ENCODE measurements at places on chromosomes 6 and 20.

DNA sequence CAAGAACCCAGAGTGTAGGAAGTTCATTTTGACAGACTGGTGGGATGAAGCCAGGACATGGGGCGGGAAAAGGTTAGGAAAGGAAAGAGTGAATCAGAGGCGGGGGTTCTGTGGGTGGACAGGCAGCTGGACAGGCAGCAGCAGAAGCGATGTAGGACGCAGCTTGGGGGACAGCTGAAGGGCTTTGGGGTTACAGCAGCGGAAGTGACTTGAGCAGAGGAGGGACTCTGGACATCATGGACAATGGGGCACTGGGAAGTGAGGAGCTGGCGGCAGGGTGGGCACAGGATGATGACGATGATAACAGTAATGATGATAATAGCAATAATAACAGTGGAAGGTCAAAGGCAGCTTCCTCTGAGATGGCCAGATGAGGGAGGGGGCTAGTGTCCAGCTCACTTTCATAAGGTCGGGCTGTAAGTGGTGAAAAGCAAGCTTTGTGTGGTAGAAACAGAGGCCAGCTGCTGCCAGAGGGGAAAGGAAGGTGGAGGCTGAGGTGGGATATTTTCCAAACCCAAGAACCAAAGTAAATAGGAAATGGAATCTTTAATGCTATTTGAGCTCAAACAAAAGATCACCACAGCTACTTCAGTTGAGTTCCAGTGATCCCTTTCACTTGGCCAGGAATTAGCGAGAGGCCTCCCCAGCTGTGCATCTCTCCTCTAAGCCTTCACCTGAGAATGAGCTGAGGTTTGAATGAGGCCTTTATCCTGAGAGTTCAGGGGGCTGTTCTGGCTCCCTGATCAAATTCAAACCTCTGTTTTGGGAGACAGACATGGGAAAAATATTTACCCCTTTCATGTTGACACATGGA lies 433.5 kb downstream of the DHX35 start:
- no peak for DNase-seq

DNA sequence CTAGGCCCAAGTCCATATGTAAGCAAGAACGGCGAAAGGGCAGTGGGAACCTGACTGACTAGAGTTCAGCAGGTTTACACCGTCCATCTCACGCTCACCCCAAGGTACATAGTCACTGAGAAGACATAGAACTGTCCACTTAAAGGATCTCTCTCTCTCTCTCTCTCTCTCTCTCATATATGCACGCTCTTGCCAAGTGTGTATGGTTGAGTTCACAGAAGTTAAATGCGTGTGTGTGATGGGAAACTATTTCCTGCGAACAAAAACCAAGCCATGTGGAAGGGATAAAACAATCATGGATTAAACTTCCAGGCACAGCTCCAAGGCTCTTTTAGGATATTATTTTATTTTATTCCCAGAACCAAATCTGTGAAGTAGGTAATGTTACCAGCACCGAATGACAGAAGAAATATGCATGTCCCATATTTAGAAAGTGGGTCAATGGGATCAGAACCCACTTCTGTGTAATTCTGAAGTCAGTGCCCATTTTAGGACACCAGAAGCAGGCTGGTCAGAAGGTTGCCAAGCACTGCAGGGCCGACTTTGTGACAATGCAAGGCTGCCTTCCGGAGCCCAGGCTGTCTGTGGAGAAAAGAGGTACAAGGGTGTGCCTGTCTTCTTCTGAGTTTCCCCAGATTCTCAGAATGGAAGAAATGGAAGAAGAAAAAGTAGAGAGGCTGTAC lies 49.2 kb upstream of the MAP7 start:
- no peak for DNase-seq

GRCh38 chr6:23890543-23891227 lies 235.3 kb upstream of the NRSN1 start:
- no peak for DNase-seq

GRCh38 chr6:135520781-135521180 lies 23.2 kb upstream of the AHI1 start:
- no peak for DNase-seq

DNA sequence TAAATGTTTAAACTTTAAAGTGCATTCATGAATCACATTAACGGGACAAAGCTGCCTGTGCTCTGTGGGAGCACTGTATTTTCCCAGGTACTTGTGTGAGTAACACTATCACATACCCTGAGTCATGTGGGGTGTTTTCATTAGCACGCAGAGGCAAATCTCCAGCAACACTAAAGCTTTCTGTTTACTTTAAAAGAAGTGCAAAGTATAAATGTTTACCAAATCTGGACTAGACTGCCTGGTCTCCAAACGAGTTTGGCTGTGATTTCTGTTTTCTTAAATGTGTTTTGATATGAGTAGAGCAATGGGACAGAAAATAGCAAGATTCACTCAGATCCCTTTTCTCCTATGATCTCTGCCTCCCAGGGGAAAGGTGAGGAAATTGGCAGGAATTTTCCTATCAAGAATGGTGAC lies 28.8 kb upstream of the RIPPLY2 start:
- DNase-seq: no peak

GRCh38 chr6:148455225-148455624 lies 112.6 kb downstream of the SASH1 start:
- DNase-seq: no peak

DNA sequence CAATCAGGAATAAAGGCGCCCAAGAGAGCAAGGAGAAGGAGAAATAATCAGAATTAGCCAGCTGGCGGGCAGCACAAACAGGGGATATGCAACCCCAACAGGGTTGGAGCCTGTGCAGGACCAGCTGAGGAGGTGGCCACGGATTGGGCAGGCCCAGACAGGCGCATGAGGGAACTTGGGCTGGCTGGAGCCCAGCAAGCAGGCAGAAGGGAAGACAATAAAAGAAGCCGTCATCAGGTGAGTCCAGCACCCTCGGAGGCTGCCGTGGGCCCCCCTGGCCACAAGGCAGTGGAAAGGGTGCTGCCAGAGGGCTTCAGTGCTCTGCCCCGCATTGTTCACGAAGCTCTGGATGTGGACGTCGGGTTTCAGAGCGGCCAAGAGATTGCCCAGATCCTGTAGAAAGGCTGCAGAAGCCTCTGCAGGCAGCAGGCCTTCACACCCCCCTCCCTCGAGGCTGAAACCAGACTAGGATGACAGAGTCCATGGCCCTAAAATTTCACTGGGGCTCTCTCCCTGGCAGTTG lies 28.4 kb upstream of the MAFB start:
- no peak for DNase-seq

DNA sequence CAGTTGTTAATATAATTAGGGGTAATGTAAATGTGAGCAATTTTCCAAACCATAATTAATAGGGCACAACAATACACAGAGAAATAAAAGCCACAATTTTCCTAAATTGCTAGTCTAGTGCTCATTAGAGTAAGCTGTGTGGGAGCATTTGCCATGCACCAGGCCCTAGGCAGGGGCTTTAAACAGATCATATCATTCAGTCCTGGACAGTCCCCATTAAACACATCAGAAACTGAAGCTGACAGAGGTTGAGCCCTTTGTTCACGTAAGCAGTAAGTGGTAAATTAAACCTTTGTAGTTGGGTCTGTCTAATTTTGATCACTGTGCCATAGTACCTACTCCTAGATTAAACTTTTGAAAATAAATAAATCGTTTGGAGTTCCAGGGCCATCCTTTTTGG lies 931.1 kb downstream of the C6orf118 start:
- no peak for DNase-seq

GRCh38 chr20:17969884-17970409 lies 1.1 kb downstream of the MGME1 start:
- DNase-seq: peak; percentile 60

DNA sequence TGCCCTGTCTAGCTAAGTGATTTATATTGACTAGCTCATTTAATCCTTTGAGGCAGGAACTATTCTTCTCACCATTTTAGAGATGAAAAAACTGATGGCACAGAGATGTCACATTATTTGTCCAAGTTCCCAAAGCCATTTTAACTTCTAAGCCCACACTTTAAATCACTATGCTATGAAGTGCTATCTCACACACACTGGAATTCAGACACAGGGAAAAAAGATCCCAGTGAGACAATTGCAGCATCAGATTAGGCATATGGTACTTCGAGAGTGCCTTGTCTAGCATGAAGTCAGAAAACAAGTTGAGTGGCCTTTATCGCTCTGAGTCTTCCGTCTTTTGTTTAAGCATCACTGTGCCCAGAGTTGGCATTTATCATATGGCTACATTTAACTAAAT lies 54.1 kb upstream of the PDE7B start:
- no peak for DNase-seq

DNA sequence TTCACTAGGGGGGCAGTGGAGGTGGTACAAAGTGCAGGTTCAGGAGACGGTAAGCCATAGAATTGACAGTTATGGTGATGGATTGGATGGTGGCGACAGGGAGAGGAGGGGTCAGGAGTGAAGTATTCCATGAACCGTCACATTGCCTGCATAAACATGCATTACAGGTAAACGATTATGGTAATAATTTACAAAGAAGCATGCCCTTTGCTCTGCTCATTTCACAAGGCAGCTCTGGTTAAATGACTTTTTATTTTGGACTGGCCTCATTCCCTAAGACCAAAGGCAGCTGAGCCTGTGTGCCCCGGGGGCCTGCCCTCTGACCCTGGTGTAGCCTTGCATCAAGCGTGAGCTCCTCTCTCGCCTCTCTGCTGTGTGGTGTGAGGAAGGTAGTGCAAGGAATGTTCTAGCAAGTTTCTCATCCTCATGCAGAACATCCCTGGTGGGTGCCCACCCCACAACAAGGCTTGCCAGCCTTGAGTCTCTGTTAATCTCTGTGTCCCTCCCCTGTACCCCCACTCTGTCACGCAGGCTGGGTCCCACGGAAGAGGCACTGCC lies 59.0 kb downstream of the PPP1R14C start:
- no peak for DNase-seq

GRCh38 chr6:38337819-38338465 lies 301.8 kb downstream of the BTBD9 start:
- DNase-seq: no peak

- no peak for DNase-seq
These were observed 34.4 kb upstream of the ASF1A start for GRCh38 chr6:118859517-118860064.

DNA sequence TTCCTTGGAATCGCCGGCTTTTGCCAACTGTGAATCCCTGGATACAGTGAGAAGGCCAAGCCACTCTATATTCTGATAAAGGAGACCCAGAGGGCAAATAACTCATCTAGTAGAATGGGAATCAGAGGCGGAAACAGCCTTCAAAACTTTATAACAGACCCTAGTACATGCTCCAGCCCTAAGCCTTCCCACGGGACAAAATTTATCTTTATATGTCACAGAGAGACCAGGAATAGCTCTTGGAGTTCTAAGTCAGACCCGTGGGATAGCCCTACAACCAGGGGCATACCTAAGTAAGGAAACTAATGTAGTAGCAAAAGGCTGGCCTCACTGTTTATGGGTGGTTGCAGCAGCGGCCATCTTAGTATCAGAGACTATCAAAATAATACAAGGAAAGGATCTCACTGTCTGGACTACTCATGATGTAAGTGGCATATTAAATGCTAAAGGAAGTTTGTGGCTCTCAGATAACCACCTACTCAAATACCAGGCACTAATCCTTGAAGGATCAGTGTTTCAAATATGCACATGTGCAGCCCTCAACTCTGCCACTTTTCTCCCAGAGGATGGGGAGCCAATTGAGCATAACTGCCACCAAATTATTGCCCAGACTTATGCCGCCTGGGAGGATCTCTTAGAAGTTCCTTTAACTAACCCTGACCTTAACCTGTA lies 29.5 kb downstream of the CEP85L start:
- DNase-seq: no peak

DNA sequence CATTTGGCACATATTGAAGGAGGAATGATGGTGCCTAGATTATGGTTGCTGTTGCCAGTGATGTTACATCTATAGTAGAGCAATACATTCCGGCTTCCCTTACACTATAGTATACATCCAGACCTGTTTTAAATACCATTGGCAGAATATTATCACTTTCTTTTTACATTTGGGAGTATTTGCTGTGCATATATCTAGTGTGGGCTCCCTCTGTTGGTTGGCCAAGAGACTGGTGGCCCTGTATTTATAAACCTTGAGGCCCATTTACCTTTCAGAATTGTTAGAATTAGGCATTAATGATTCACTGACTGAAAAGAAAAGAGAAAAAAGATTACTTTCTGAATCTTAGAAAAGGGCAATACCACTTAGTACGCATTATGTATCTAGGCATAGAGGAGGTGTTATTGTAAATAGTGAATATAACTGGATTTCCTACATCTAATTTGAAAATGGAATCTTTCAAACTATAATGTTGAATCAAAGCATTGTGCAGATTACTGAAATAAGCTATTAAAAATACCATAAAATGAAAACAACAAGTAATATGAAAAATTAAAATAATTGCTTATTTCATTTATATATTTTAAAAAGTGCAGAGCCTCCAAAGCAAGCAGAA lies 628.8 kb upstream of the MAN1A1 start:
- DNase-seq: no peak

- DNase-seq: no peak
These were observed 92.4 kb upstream of the MAFB start for GRCh38 chr20:40781327-40782042.

- DNase-seq: no peak
These were observed 131.3 kb downstream of the CEBPB start for GRCh38 chr20:50321797-50322480.

DNA sequence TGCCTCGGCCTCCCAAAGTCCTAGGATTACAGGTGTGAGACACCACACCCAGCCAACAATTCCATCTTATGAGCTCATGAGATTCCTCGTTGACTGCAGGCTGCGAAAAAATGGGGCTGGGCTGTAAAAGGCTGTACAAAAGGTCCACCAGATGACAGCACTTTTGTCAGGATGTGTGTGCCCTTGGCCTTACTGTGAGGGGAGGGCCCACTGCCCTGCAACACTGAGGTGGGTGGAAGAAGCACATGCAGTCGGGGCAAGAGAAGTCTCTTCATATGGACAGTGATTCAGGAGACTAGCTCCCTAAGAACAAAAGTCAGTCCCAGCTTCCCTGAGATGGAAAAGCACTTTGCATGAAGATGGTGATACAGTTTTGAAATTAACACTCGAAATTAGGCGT lies 50.5 kb downstream of the KCTD20 start:
- no peak for DNase-seq

GRCh38 chr6:152598901-152599537 lies 38.1 kb downstream of the SYNE1 start:
- no peak for DNase-seq

Data from NCI-H1417 (cell line).